Smooth muscle cell of bladder (primary cell): ENCODE measurements at places on chromosomes 3 and 15. TPM values are rescaled to one million over a fixed set of nuclear protein-coding genes. Genes with fewer than 3 reads are reported as not detected.

Gene IGF1R
- total RNA-seq, result 33.7 and 39.3 TPM in 2 replicates

Gene BSN
- under 0.01 TPM in 2 replicates for total RNA-seq

Gene GASK1A
- 0.85 and 2.2 TPM in 2 replicates for total RNA-seq

Gene ROPN1
- not detected in 2 replicates for total RNA-seq

Gene TEX9
- total RNA-seq, result 3.1 and 3.8 TPM in 2 replicates
